ENCODE measurements at places on chromosomes 12 and 14.

- no peak for DNase-seq
Observed at GRCh38 chr12:9711664-9712063, 21.2 kb downstream of the CLECL1 start.

DNA sequence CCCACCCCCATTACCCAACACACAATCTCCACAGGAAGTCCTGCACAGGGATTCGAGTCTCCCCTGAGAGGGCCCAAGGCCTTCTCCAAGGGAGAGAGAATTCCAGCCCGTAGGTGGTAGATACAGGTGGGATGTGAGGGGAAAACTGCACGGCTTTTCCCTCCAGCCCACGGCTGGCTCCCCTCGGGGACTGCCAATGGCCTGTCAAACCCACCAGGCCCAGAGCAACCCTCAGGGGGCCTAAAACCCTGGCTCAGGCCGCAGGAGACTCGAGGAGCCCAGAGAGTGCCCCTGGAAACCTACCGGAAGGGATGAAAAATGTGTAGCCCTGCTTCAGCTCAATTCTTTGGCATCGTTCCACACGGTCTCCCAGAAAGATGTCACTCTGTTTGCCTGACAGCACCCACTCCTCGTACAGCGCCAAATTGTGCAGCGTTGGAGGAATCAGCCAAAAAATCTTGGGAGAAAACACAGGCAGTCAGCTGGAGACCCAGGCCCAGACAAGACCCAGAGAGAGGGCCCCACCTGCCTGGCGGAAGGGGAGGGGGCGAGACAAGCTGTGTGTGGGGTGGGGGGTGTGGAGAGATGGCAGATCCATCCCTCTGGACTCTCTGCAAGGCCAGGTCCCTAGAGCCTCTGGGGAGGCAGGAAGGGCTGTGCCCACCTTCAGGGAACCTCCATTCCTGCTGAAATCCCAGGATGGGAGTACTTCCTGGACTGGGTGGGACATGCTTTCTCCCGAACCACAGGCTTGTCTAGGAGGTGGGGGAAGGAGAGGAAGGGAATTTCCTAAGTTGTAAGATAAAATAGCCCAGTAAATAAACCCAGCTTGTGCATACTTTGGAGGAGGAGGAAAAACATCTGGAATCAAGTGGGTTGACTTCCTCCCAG lies 48.1 kb downstream of the KDM2B start:
- DNase-seq, result no peak

DNA sequence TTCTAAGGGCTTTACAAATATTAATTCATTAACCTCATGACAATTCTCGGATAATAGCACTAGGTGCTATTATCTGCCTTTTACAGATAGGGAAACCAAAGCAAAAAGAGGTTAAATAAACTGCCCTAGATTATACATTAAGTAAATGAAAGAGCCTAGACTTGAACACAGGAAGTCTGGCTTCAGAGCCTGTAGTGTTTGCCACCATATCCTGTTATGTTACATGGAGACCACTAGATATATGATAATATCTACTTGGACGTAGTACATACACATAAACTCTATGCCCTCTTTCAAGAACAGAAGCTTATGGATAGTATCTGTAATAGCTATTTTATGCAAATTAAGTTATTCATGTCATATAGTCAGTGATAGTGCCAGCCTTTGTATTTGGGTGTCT lies 16.9 kb upstream of the MYF6 start:
- DNase-seq, result no peak

DNA sequence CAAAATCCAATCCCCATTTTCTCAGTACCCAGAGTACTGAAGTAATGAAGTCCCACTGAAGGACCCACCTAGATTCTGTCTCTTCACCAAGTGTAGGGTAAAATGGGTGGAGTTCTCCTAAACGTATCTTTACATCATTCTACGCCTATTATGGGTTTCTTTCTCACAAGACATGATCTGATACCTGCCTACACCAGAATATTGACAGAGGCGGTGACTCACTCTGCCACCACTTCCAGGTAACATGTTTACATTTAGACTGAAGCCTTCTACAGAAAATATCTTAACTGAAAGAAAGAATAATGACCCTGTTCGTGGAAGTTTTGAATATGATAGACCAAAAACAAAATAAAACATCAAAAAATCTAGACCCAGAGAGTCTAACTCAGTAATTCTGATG lies 89.8 kb downstream of the BTG1 start:
- DNase-seq, result no peak

GRCh38 chr12:81347404-81347803 lies 269.5 kb downstream of the ACSS3 start:
- no peak for DNase-seq

Data from B cell (primary cell).